ENCODE measurements at places on chromosomes 6 and 20. TPM values are rescaled to one million over a fixed set of nuclear protein-coding genes. Genes with fewer than 3 reads are reported as not detected.
A peak's percentile ranks its signal among the peaks of the same experiment; 100 is the strongest.

DNA sequence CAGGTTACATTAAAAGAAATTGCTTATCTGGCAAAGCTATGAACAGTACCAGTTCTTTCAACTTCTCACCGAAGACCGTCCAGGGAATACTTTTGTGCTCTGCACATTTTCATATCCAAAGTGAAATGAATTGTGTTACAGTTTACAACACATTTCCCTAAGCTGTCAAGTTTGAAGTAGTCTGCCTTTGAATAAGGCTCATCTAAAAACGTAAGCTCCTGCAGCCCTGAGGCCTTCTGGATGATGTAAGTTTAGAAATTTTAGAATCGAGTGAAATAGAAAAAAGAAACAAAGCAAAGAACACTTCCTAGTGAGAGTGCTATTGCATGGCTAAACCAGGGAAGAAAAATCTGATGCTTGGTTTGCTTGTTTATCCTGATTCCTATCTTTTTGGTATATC is 653.8 kb downstream of the MMUT start:
- no peaks in the 10 kb centered on the region for H3K36me3 ChIP-seq
- DNase-seq: no peak
- no peaks in the 10 kb centered on the region for H3K27me3 ChIP-seq
- H3K27ac ChIP-seq: no peak overlapping the region
- no peaks in the 10 kb centered on the region for H3K4me1 ChIP-seq

- no peaks in the 10 kb centered on the region for H3K36me3 ChIP-seq
- DNase-seq: no peak
- H3K27me3 ChIP-seq: no peaks in the 10 kb centered on the region
- H3K4me1 ChIP-seq: no peaks in the 10 kb centered on the region
- no peak overlapping the region for H3K4me3 ChIP-seq
Measured at GRCh38 chr6:18509871-18510643, 122.9 kb downstream of the RNF144B start.

DNA sequence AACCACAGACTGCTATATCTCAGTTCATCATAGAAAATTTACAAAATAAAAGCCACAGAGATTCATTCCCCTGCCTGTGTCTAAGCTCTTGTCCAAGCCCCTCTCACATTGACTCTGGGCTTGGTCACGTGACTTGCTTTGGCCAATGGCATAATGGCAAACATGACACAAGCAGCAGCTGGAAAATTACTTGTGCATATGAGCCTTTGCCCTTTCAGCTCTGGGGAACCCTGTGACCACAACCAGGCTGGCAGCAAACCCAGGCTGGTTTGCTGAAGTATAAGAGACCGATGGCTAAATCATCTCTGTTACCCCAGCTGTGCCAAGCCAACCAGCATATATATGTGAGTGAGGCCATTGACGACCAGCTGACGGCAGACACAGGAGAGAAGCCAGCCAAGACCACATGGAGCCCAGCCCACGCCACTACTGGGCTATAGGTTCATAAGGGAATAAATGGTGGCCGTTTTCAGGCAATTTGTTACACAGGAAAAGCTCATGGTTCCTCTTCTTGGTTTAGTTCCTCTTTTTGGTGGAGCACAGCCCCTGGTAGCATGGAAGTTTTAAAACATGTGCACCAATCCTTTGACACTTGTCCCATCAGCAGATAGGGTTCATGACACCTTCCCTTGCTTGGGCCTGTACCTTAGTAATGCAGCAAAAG is 31.8 kb upstream of the RSPO4 start:
- H3K4me1 ChIP-seq: no peaks in the 10 kb centered on the region
- H3K36me3 ChIP-seq: no peaks in the 10 kb centered on the region
- no peak overlapping the region for H3K4me3 ChIP-seq
- H3K27ac ChIP-seq: no peak overlapping the region

FKBP1A gene
- 338 TPM for total RNA-seq

TMEM244 gene
- not detected for total RNA-seq

- H3K4me1 ChIP-seq: no peaks in the 10 kb centered on the region
- no peaks in the 10 kb centered on the region for H3K27me3 ChIP-seq
- no peak overlapping the region for H3K4me3 ChIP-seq
- H3K27ac ChIP-seq: no peak overlapping the region
Measured at GRCh38 chr6:80733641-80734040, 627.2 kb downstream of the BCKDHB start.

STX11 gene
- 52.0 TPM for total RNA-seq

PI16 gene
- total RNA-seq: 2.1 TPM

PRPF6 gene
- total RNA-seq: 61.6 TPM

- H3K27me3 ChIP-seq: no peaks in the 10 kb centered on the region
- H3K36me3 ChIP-seq: no peaks in the 10 kb centered on the region
- no peak overlapping the region for H3K4me3 ChIP-seq
- H3K27ac ChIP-seq: peak overlapping the region; percentile 55
- DNase-seq: no peak
Measured at GRCh38 chr20:41003143-41003935, 25.3 kb upstream of the TOP1 start.

DNA sequence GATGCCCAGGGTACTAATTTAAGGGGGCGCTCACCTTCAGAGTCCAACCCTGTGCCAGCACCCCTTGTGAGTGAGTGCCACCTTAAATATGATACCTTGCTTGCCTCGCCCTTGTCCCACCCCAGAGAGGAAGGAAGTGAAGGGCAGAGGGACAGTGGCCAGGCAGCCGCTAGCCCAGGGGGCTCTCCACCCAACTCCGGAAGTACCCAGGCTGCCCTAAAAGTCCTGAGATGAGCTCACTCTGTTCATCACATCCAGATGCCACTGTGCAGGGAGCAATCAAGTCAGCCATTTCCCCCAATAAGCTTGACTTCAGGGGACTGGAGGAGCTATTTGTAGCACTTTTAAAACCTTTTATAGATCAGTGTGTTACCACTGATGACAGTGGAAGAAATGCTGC is 25.0 kb upstream of the STX16 start:
- no peak overlapping the region for H3K4me3 ChIP-seq
- H3K36me3 ChIP-seq: no peaks in the 10 kb centered on the region
- no peaks in the 10 kb centered on the region for H3K4me1 ChIP-seq
- no peaks in the 10 kb centered on the region for H3K27me3 ChIP-seq

OTOR gene
- total RNA-seq: not detected

RAB44 gene
- total RNA-seq: 0.54 TPM

GRCh38 chr6:98787435-98787834 is 46.9 kb upstream of the POU3F2 start:
- DNase-seq: no peak
- H3K27me3 ChIP-seq: peaks cover 4% of the 10 kb centered on the region
- no peak overlapping the region for H3K4me3 ChIP-seq
- H3K36me3 ChIP-seq: no peaks in the 10 kb centered on the region
- H3K4me1 ChIP-seq: no peaks in the 10 kb centered on the region

DNA sequence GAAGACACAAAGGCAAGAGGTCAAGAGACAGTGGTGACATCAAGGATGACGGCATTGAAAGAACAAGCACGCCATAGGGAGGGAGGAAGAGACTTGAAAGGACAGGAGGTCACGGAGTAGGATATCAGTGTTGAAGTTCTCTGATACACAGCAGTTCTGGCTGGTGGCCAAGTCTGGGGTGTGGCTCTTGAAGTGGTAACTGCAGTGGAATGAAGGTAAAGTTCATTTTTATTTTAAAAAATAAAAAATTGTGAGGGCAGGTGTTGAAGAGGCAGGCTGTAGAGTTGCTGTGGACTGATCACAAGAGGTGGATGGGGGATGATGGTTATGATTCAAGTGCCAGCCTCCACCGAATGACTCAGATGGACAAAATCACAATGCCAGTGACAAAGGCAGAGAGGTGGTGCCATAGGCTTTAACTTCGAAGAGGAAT is 53.2 kb upstream of the BMP2 start:
- no peak for DNase-seq

ZNF311 gene
- total RNA-seq: 0.85 TPM

RAD21L1 gene
- total RNA-seq: not detected

- no peaks in the 10 kb centered on the region for H3K36me3 ChIP-seq
- no peak for DNase-seq
- no peak overlapping the region for H3K4me3 ChIP-seq
- no peaks in the 10 kb centered on the region for H3K4me1 ChIP-seq
- no peaks in the 10 kb centered on the region for H3K27me3 ChIP-seq
Measured at GRCh38 chr6:40369042-40369441, 218.1 kb downstream of the LRFN2 start.

PNLDC1 gene
- not detected for total RNA-seq

DNA sequence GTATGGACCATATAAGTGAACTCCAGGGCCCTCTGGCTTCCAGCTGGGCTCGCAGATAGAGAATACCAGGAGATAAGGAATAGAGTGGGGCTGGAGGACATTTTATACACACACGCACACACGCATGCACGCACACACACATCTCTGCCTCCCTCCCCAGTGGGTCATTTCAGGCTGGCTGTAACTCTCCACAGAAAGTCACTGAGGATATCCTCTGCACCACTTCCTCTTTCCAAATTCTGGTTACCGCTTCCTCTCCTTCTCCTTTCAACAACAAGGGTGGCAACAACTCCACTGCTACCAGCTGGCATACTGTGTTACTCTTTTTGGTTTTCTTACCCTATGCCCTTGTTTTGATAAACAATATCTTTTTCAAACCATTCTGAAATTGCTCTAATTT is 280.2 kb downstream of the COL12A1 start:
- H3K4me3 ChIP-seq: no peak overlapping the region
- no peaks in the 10 kb centered on the region for H3K36me3 ChIP-seq
- no peaks in the 10 kb centered on the region for H3K4me1 ChIP-seq
- H3K27ac ChIP-seq: no peak overlapping the region
- no peaks in the 10 kb centered on the region for H3K27me3 ChIP-seq
- DNase-seq: no peak

DNA sequence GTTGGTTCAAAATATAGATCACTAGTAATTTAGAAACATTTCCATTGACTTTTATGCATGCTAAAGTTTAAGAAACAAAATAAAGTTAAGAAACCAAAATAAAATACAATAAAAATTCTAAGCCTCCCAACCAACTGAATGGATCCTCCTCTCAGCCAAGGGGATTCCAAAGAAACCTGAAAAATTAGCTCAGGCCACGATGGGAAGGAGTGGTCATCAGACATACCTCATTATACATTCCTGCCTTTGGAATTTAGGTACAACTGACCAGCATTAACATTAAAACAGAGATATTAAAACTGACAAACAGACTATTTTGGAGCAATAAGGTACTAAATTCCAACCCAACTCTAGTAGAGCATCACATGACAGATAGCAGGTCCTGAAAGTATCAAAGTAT is 275.2 kb downstream of the PKHD1 start:
- no peak for DNase-seq
- no peak overlapping the region for H3K4me3 ChIP-seq
- H3K36me3 ChIP-seq: no peaks in the 10 kb centered on the region
- H3K27me3 ChIP-seq: no peaks in the 10 kb centered on the region
- no peak overlapping the region for H3K27ac ChIP-seq

ANKEF1 gene
- 1.8 TPM for total RNA-seq

C20orf204 gene
- total RNA-seq: 0.85 TPM

KIF13A gene
- total RNA-seq: 31.1 TPM

DNA sequence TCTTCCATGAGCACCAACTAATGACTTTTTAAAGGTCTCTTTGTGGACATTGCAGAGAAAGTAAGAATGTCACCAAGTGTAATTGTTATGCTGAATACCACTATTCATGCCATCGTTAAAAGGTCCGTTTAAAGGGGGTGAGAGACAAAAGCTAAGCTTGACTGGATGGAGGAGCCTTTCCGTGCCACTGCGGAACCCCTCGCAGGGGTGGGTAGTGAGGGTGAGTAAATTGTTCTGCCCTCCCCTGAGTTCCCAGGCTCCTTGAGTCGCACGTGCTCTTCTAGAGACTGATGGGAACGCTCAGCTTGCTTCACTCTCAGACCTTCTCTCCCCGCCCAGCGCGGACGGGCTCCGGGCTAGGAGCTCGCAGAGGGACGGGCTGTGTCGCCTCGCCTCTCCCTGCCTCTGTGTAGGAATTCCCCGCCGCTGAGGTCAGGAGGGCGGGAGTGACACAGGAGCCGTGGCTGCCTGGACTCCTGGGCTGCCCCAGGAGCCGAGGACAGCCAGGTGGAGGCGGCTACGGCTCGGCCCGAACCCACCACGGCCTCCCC is 314.8 kb upstream of the QKI start:
- no peak overlapping the region for H3K27ac ChIP-seq
- no peak overlapping the region for H3K4me3 ChIP-seq
- DNase-seq: no peak
- H3K27me3 ChIP-seq: no peaks in the 10 kb centered on the region

FAM184A gene
- 1.6 TPM for total RNA-seq

GRCh38 chr6:81988446-81988845 is 236.0 kb upstream of the TENT5A start:
- H3K27ac ChIP-seq: no peak overlapping the region
- no peak for DNase-seq
- H3K4me3 ChIP-seq: no peak overlapping the region
- no peaks in the 10 kb centered on the region for H3K27me3 ChIP-seq
- no peaks in the 10 kb centered on the region for H3K4me1 ChIP-seq

IL17A gene
- total RNA-seq: not detected

Data from spleen (tissue), 13 donors.